ENCODE measurements at places on chromosomes 3 and 15.

GRCh38 chr3:138668107-138668506 is 59.5 kb downstream of the FAIM start:
- no peak for DNase-seq

- no peak for DNase-seq
Observed at GRCh38 chr3:152720951-152721718, 113.8 kb upstream of the P2RY1 start.

DNA sequence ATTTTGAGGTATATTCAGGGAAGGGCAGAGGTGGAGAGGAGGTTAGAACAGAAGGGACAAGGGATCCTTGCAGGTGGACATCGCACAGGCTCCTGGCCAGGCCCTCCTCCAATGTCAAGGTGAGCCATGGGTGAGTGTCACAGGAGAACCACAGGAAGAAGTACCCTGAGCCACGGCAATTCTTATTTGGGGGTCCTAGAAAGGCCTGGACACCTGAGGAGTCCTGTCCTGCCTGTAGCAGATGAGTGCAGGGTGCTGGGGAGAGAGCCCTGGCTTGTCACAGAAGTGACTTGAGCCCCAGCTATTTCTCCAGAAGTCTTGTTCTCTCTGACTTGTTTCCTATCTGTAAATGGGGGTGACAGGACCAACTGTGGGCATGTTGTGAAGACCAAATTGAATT is 4.3 kb downstream of the SLC6A20 start:
- no peak for DNase-seq

GRCh38 chr15:68584756-68585573 is 6.2 kb downstream of the CORO2B start:
- no peak for DNase-seq

DNA sequence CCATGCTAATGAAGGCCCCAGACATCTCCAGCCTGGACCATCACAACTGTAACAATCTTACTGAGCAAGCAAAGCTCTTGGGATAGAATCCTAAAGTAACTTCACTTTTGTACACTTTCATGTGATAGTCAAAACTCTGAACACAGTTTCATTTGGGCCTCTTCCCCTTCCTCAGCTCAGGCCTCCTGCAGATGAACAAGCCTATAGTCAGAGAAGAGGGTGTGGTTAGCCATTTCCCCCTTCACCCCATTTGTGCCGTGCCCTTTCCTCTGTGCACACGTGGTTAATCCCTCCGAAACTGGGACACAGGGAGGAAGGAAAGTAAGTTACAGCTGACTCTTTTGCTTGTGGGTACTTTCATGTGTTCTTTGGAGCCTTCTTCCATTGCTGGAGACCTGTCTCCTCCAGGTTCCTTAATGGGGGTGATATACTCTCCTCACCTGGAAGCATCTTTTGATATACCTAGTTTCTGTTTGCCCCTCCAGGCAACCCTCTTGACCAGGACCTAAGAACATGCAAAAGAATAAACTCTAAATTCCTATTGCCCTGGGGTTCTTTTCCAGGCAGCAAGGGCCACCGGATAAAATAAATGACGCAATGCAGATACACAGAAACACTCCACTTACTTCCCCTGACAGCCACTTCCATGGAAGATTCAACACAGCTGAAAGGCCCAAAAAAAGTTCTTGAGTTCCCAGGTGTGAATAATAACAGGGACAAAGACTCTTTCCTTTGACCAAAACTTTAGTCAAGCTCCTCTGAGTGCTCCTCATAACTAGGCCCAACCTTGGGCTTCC is 29.6 kb upstream of the CSTA start:
- no peak for DNase-seq

DNA sequence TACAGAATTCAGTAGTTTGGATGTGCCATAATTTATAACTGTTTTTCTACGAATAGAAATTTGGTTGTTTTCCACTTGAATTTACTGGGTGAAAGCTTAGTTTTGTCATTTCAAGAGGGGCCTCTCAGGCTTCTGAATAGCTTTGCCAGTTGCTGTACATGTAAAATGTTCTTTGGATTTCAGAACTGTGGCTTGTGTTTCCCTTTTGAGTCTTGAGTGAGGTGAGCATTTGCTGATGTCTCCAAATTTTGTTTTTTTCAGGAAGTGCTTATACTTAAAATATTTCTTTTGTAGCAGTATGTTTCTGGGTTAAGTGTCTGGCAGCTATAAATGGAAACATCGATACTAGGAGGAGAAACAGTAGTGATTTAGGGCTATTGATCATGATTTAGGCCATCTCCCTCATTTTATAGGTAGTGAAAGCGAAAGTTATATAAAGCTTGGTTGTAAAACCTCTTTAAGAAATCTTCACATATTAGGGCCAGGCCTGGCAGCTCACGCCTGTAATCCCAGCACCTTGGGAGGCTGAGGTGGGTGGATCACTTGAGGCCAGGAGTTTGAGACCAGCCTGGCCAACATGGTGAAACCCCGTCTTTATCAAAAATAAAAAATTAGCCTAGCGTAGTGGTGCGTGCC is 9.2 kb upstream of the TRAK1 start:
- DNase-seq: no peak

- peak; percentile 73 for DNase-seq
Observed at GRCh38 chr3:43212914-43213611, 73.3 kb upstream of the SNRK start.

GRCh38 chr15:88727439-88727838 is 75.8 kb upstream of the ACAN start:
- DNase-seq: no peak

DNA sequence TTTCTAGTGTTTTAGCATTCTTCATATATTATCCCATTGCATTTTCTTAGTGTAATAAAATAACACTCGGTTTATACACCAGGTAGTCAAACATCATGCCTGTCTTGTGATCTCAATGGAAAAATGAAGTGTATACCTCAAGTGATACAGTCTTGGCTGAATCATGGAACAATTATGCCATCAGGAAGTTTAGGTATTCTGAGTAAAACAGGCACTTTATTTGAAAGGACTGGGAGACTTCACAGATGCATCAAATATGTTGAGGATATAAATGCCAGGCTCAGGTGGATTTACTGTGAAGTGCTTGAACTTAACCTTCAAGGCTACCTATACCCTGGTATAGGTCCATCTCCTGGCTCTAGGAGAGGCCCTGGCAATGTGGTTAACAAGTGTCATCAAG is 8.5 kb downstream of the TGFBR2 start:
- no peak for DNase-seq

DNA sequence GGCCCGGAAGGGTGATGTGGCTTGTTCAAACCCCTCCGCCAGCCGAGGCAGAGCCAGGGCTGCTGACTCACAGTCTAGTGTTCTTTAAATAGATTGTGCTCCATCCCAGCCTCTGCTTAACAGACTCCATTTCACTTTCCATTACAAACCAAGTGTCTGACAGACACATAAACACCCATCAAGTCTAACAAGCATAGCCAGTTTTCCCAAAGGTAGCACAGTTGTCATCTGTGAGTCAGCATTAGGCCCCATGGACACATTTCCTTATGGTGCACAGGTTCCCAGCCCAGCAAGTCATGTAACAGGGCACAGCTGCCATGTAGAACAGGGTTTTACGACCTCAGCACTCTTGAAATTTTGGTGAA is 109.9 kb upstream of the RAP2B start:
- DNase-seq: peak; percentile 98

DNA sequence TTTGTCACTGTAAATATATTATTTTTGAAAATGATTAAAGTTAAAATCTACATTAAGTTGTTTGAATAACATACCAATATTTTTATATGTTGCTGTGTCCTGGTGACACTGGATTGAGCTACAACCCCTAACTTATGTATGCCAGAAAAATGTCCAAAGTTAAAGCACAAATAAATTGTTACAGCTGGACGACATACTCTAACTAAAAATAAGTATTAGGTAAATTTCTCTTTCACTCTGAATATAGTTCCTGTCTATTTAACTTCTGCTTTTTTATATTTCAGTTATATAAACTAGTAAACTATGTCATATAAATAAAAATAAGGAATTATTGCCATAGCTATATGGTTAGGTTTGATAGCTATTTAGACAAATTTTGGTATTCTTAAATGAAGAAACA is 118.5 kb upstream of the SAMMSON start:
- DNase-seq: no peak

DNA sequence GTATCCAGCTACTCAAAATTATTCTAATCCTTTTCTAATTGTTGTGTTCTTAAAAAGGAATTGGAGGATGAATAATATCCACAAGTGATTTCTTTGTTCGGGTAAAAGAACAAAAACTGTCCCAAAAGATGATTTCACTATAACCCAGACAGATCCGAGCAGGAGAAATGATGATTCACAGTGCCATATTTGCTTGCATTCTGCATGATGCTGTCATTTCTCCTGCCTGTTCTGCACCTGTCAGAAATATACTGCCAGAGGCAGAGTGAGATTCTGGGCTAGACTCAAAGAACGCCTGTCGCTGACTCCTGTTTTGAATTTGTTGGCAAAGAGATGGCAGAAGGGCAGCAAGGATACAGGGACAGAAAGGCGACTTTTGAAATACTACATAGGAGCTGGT is 34.7 kb upstream of the SLC24A5 start:
- DNase-seq: peak; percentile 62

GRCh38 chr3:133412183-133413132 is 12.6 kb downstream of the BFSP2 start:
- no peak for DNase-seq

DNA sequence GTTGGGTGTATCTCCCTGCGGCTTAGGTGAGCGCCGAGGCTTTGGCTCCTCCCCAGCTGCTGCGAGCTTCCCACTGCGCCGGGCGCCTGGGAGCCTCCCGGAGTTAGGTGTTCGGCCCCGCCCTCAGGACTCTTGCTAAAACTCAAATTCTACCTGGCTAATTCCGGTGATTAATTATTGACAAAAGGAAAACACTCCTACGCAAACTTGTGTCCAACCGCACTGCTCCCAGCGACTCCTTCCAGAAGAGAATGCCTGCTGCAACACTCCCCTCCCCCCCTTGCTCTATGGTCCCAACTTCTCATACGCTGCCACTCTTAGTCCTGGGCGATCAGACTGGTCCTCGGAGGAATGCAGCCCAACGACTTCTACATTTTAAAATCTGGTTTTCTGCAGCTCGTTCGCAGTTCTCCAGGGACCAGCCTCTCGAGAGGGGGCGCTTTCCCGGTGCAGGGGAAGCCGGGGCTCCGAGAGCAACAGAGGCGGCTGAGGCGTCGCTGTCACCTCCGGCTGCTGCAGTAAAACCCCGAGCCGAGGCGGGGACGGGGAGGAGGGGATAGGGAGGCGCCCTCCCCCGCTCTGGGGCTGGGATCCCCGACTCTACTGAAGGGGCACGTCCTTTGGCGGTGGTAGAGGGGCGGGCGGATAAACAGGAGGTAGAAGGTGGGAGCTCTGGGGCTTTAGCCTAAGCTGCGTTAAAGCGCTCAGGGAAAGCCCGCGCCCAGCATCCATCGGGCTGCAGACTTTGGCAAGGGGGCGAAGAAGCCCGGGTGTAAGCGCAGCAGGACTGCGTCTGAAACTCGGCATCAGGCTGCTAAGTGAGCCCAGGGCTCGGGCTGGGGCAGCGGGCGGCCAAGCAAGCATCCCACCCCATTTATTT is at the start of gene SPTSSB:
Gene SPTSSB, minus strand, starts transcription at position 77 of the 880 bp plus-strand sequence. CDS start 25,194 bp downstream, outside the sequence.
- DNase-seq: no peak

DNA sequence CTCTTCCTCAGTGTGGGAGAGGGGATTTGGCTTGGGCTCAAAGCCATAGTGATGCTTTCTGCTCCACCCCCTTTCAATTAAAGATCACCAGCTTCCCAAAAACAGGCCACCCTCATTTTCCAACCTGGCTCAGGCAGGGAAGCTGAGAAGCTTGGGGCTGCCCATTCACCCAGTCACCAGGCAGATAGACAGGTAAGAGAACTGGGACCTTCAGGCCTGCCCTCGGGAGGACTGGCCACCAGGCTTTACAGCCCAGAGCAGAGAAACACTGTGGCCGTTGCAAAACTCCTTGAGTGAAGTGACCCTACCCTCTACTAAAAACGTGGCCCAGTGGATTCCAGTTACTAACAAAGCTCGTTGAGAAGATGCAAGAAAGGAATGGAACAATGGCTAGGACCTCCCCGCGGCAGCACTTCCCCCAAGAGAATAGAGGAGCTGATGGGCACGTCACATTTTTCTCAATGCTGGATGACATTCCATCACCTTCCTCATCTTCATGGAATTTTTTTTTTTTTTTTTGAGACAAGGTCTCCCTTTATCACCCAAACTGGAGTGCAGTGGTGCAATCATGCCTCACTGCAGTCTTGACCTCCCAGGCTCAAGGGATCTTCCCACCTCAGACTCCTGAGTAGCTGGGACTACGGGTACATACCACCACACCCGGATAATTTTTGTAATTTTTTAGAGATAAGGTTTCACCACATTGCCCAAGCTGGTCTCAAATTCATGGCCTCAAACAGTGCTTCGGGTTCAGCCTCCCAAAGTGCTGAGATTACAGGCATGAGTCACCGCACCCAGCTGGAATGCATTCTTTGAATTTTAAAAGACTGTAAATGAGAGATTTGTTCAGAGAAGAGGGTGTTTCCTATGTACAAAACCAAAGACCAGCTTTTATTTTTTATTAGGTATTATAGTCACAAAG is 37.9 kb downstream of the LIPC start:
- DNase-seq: peak; percentile 98

DNA sequence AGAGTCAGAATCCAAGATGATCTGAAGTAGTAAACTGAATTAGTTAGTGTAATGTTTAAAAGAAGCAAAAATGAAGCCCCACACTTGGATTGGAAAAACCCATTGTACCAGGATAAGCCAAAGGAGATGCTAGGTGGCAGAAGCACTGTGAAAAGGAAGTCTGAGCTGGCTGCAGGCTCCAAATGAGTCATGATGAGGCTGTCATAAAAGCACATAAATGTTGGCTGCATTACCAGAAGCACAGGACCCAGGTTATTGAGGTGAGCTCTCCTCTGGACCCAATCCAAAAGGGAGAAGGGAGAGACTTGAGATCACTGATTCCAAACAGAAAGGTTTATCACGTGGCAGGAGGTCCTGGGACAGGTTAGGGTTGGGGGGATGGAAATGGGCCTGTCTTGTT is 3.2 kb upstream of the ACAN start:
- DNase-seq: peak; percentile 53

GRCh38 chr3:170421111-170421641 is 2.5 kb downstream of the CLDN11 start:
- DNase-seq: no peak

- DNase-seq: no peak
Observed at GRCh38 chr3:53525765-53526703, 31.6 kb downstream of the CACNA1D start.

- no peak for DNase-seq
Observed at GRCh38 chr3:24662449-24663345, 168.0 kb upstream of the THRB start.

DNA sequence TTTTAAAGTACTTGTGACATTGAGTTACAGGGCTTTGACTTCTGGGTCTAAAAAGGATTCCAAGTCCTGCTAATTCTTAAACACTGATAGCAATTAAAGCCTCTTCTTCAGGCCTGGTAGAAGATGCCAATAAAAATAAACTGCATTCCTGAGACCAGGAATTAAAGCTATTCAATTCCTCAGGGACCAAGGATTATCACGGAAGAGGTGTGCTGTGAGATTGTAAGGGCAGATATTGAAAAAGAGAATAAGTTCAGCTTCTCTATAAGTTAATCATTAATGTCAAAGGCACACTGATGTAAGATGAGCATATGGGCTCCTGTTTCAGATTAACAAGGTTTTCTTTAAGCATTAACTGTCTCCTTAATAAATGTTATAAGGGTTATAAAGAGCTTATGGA is 611.3 kb downstream of the SI start:
- DNase-seq: no peak

All from foreskin keratinocyte (primary cell).